ENCODE measurements at places on chromosomes 3 and 15.

GRCh38 chr15:39598186-39598850 lies 17.4 kb downstream of the THBS1 start:
- peak; percentile 65 for DNase-seq

GRCh38 chr15:34336231-34336990 lies 1.2 kb downstream of the SLC12A6 start:
- DNase-seq, result no peak

DNA sequence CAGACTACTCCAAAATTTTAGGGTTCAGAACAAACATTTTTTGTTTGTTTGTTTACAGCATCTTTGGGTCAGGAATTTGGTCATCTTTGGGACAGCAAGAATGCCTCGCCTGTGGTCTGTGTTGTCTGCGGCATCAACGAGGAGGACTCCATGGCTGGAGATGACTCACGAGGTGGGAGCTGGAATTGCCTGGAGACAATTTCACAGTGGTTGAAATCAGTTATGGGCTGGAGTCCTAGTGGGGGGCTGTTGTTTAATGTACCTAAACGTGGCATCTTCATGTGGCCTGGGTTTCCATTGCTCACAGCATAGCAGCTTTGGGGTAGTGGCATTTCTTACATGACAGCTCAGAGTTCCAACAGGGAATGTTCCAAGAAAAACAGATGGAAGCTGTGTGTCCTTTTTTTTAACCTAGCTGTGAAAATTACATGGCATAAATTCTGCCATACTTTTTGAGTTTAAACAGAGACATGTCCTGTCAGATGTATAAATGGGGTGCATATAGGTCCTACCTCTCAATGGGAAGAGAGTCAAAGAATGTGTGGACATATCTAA lies 507.3 kb upstream of the CBLB start:
- DNase-seq, result no peak

DNA sequence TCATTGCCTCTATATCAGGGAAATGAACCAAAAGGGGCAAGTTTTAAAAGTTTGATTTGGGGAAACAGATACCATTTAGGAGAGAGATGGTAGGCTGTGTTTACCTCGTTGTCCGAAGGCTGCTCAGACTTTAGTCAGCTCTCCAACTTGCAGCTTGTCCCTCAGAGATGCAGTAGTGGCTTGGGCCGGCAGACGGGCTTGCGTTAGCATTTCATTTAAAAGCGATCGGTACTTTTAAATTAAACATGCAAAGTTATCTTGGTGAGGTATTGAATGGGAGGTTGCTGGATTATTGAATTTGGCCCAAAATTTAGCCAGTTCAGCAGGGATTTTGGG lies 26.2 kb downstream of the EEFSEC start:
- DNase-seq, result no peak

GRCh38 chr3:155270485-155271342 lies 22.8 kb downstream of the STRIT1 start:
- peak; percentile 37 for DNase-seq

DNA sequence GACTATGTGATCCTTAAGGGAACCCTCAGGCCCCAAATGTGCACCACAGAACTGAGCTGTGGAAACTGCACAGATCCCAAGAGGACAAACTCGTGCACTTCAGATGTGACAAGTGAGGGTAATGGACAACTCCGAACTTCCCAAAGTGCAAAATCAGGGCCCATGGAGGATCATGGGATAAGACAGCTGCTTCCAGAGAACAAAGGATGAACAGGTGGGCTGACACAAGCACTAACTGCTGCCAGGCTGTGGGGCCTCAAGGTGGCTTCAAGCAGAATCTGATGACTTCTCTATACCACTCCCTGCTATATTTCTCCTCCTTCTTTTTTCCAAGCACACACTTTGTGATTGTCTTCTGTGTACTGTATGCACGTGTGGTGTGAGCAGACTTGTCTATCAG lies 5.4 kb downstream of the TARS3 start:
- DNase-seq, result no peak

DNA sequence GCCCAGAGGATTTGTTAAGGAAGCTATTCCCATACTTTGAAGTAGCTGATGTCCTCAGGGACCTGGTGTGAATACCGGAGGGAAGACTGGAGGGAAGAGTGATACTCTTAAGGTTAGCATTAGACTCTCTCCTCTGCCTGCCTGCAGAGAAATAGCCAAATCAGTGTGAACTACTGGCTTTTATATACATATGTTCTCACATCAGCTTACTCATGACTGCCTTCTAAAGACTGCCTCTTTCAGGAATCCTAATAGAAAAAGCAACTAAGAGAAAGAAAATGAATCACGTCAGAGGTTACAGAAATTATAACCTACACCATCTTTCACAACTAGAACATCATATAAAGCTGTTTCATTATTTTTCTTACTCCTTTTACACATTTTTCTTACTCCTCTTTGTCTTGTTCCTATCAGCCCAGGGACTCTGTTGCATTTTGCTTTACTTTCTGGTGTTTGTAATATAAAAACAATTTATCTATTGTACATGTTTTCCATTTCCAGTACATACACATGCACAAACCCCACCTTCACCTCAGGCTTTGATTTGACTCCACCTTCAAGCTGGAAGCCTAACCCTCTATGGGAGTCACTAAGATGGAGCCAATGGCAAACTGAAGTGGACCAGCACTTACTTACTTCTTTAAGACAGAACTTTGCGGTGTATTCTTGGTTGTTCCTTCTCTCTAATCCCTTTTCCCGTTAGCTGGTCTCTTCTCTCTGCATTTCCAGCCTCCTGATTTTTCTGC lies 257.7 kb upstream of the UBE2E1 start:
- DNase-seq, result no peak

- DNase-seq, result no peak
Measured at GRCh38 chr3:52432691-52433141, 12.2 kb downstream of the SEMA3G start.

- peak; percentile 71 for DNase-seq
Measured at GRCh38 chr15:60831540-60831939, 352.6 kb upstream of the ICE2 start.

GRCh38 chr3:66228707-66229106 lies 7.9 kb downstream of the SLC25A26 start:
- peak; percentile 21 for DNase-seq

GRCh38 chr3:102718651-102719050 lies 283.8 kb downstream of the ZPLD1 start:
- DNase-seq, result no peak

- no peak for DNase-seq
Measured at GRCh38 chr3:52225452-52226228, at the start of gene TLR9. Gene TLR9, minus strand, starts transcription at chr3:52225645. Its CDS starts 116 bp downstream, at chr3:52225529.

- DNase-seq, result no peak
Measured at GRCh38 chr3:138717348-138717747, 108.8 kb downstream of the FAIM start.

DNA sequence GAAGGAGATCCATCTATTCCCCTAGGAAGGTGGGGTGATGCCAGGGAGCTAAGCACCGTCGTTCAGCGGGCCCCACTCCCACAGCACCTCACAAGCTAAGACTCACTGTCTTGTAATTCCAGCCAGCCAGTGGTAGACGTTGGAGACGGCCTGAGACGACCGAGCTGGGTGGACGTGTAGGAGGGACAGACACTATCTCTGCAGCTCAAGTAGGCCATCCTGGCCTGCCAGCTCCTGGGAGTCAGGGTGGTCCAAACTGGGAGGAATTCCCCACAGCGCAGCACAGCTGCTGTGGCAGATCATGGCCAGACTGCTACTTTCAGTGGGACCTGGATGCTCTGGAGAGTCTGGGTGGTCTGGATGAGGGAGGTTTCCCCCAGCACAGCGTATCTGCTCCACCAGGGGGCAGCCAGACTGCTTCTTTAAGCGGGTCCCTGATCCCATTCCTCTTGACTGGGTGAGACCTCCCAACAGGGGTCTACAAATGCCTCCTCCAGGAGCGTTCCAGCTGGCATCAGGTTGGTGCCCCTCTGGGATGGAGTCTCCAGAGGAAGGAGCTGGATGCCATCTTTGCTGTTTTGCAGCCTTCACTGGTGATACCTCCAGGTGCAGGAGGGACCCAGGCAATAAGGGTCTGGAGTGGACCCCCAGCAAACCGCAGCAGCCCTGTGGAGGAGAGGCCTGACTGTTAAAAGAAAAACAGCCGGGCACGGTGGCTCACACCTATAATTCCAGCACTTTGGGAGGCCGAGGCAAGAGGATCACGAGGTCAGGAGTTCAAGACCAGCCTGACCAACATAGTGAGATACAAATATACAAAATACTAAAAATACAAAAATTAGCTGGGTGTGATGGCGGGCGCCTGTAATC lies 27.6 kb downstream of the GNB5 start:
- DNase-seq, result no peak

- DNase-seq, result peak; percentile 86
Measured at GRCh38 chr15:52523192-52523591, 5.5 kb downstream of the MYO5A start.

- DNase-seq, result no peak
Measured at GRCh38 chr3:148827585-148827984, at the start of gene CPB1. Gene CPB1, plus strand, starts transcription at chr3:148827811. Its CDS starts 13 bp downstream, at chr3:148827824.

DNA sequence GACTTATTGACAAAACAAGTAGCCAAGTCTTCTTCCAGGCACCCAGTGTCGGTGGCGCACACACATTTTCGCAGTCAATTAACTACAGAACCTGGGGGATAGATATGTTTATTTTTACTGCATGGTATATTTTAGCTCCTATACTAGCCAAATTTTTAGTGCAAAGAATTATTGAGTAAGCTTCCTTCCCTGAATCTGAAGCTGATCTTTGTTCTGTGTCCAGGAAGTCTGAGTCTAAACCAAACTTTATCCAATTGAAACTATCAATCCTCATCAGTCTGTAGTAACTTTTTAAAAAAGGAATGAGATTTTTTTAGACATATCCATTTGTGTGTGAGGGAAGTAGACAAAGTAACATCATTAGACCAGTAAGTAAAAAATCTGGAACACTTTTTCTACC lies 133.1 kb downstream of the GADL1 start:
- no peak for DNase-seq

GRCh38 chr3:53114011-53114400 lies 16.2 kb downstream of the RFT1 start:
- peak; percentile 79 for DNase-seq

GRCh38 chr15:89662893-89663626 lies 7.8 kb upstream of the KIF7 start:
- DNase-seq, result peak; percentile 94

DNA sequence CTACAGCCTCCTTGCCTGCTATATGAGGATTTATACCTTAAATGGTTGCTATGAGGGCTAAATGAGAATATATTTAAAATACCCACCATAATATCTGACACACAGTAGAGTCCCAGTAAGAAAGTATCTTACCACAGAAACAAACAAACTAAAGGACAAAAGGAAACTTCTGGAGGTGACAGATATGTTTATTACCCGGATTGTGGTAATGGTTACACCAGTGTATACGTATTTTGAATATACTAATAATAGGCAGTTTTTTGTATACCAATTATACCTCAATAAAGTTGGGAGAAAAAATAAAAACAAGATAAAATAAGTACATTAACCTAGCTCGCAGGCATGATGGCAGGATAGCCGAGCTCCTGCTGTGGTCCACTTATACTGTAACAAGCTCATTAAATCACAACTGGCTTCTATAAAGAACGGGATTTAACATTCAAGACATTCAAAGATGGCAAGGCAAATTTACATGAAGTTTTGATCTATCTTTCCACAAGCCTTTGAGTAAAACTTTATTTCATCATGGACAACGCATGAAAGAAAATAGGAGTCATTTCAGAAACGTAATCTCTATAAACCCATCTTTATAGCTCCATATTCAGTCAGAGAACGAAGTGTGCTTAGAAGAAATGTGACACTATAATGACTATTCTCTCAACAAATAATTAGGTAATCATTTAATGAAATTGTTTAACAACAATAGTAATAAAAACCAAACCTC lies 1.5 kb downstream of the RPN1 start:
- DNase-seq, result no peak

- no peak for DNase-seq
Measured at GRCh38 chr15:42089942-42090341, 4.4 kb downstream of the PLA2G4D start.

- DNase-seq, result peak; percentile 83
Measured at GRCh38 chr3:124985349-124985748, 50.8 kb upstream of the MUC13 start.

DNA sequence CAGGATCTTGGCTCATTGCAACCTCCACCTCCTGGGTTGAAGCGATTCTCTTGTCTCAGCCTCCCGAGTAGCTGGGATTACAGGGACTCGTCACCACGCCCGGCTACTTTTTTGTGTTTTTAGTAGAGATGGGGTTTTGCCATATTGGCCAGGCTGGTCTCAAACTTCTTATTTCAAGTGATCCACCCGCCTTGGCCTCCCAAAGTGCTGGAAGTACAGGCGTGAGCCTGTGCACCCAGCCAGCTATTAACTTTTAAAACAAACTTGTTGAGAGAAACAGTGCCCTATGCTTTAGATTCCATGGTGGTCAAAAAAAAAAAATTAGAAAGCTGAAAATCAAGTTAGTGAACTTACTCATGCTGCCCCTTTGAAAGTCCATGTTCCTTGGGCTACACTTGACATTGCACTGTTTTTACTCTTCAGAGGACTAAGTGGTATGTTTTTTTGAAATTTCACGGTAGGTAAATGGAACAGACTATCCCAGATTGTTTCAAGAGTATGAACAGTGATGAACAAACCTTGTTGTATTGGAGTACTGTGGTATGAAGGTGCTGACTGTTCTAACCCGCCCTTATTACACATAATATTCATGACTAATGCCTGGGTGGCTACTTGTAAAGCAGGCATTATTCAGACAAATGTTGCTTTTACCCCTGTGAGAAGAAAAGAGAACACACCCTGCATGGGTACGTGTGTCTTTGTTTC lies 206.9 kb downstream of the KLHL25 start:
- peak; percentile 90 for DNase-seq

DNA sequence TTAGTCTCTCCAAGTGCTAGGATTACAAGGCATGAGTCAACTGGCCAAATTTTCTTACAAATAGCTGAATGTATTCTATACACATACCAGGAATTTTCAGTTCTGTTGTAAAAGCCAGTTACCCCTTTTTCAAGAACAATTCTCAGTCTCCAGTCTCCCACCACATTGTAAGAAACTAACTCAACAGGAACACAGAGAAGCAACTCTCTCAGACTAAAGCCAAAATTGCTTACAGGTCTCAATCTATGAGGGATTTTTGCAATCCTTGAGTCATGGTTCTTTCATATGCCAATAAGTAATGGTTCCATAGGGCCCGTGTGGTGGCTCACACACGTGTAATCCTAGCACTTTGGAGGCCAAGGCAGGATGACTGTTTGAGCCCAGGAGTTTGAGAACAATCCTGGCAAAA lies 8.5 kb downstream of the IP6K2 start:
- peak; percentile 92 for DNase-seq

- DNase-seq, result no peak
Measured at GRCh38 chr3:126184465-126185000, 4.1 kb upstream of the ALDH1L1 start.

DNA sequence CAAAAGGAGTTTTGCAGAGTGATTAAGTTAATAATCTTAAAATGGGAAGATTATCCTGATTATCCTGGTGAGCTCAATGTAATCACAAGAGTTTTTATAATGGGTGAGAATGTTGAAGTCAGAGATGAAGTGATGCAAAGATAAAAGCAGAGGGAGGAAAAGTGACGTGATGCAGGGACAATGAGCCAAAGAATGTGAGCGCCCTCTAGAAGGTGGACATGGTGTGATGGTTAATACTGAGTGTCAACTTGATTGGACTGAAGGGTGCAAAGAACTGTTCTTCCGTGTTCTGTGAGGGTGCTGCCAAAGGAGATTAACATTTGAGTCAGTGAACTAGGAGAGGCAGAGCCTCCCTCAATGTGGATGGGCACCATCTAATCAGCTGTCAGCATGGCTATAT lies 569.6 kb upstream of the AGTR1 start:
- DNase-seq, result no peak

- DNase-seq, result no peak
Measured at GRCh38 chr3:71972031-71972430, 187.1 kb upstream of the PROK2 start.

All from fibroblast of mammary gland (primary cell).